Thoracic aorta (tissue), 2 donors: ENCODE measurements at places on chromosomes 16 and 17. TPM values are rescaled to one million over a fixed set of nuclear protein-coding genes. Genes with fewer than 3 reads are reported as not detected.

DNA sequence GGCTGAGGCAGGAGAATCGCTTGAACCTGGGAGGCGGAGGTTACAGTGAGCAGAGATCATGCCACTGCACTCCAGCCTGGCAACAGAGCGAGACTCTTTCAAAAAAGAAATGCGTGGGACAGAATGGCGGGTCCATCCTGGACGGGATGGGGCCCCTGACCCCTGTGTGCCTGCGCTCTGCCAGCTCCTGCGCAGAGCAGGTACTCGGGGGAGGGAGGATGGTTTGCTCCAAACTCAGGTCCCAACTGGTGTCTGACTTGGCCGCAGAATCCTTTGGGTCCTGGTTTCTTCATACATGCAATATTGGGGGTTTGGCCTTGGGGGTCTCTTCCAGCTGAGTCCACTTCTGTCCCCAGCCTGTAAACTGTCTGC is 10.4 kb downstream of the CHMP6 start:
- no peak for DNase-seq

The MC1R gene
- 19.3 TPM for total RNA-seq

The KCNJ2 gene
- total RNA-seq, result 5.0 TPM

DNA sequence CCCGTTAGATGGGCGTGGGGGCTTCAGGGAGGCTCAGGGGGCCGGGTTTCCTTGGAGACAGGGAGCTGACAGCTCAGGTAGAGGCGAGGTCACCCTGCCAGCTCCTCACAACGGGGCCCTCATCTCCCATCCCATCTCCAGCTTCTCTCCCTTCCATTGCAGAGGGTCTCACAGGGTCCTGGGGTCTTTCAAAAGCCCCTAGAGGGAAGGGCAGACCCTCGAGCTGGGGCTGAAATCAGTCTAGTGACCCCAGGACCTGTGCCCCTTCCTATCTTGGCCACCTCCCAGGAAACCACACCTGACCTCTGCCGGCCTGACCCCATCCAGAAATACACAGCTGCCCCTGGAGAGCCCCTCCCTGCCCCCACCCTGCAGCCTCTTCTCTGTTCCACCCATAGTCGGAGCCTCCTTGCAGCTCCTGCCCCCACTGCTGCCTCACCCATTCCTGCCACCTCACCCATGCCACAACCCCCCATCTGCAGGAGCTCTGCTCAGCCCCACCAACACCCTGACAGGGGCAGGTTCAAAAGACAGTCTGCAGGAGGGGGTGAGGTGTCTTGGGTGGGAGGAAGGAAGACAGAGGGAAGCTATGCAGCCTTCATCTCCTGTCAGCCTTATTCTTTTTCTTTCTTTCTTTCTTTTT is 23.4 kb downstream of the PIK3R5 start:
- no peak for DNase-seq

DNA sequence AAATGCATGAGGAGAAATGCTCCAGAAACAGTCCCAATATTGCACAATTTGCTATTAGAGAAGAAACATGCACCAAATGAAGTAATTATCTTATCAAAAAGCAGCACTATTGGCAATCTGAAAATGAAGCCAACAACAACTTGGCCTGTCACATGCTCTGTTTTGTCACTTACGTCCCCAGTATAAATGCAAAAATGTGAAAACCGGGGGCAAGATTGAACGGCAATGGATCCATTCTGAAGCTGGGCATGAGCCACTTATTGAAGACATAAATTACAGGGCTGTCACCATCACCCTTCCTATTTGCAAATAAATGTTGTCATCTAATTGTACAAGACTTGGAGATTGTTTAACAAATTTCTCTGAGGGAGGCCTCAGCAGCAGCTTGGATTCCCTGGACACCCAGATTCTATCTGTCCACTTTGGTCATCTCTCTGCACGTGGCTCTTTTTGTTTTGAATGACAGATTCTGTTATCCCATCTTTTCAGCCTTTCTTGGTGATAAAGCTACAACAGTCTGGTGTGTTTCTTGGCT is 180.2 kb upstream of the CDH5 start:
- no peak for DNase-seq

DNA sequence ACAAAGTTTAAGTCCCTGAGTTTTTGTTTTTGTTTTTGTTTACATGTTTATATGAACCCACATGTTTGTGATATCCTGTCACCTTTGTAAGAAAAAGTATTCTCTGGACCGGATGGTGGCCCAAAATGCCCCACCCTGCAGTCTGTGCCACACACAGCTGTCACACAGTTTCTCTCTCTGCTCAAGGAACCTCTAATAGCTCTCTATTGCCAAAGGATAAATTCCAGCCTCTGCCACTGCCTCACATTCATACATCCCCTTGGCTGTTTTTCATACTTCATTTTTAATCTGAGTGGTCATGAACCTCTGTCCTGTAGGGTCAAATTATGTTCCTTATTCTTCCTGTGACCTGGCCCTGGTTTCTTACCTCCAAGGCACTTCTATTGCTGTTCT is 520.3 kb upstream of the CDH5 start:
- no peak for DNase-seq

The PRSS53 gene
- 10.6 TPM for total RNA-seq

GRCh38 chr17:51064061-51064735 is 56.5 kb downstream of the SPAG9 start:
- no peak for DNase-seq

- DNase-seq, result no peak
These were observed 2.4 kb downstream of the EVI2A start for GRCh38 chr17:31318851-31319661.

GRCh38 chr16:31456988-31457360 is 2.3 kb upstream of the ARMC5 start:
- no peak for DNase-seq

GRCh38 chr16:79185711-79186110 is 414.8 kb downstream of the MAF start:
- DNase-seq, result no peak

DNA sequence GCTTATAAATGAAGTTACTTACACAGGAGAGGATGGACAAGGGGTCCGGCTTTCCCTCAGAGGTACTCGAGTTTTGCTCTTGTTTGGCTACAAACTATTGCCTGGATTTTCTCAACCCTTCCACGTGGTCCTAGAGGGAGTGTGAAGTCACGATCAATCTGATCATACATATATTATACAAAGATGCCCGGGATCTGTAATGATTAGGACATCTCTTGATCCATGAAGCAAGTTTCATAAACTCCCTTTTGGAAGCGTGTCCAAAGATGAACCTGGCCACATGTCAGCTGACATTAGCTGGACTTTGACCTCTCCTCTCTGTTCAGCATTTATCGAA is 2.3 kb upstream of the CDH11 start:
- no peak for DNase-seq

The ZNF385C gene
- total RNA-seq, result not detected

- DNase-seq, result no peak
These were observed 32.4 kb downstream of the HSBP1 start for GRCh38 chr16:83840060-83840617.

The KRTAP9-4 gene
- total RNA-seq, result not detected

The PYY gene
- not detected for total RNA-seq

DNA sequence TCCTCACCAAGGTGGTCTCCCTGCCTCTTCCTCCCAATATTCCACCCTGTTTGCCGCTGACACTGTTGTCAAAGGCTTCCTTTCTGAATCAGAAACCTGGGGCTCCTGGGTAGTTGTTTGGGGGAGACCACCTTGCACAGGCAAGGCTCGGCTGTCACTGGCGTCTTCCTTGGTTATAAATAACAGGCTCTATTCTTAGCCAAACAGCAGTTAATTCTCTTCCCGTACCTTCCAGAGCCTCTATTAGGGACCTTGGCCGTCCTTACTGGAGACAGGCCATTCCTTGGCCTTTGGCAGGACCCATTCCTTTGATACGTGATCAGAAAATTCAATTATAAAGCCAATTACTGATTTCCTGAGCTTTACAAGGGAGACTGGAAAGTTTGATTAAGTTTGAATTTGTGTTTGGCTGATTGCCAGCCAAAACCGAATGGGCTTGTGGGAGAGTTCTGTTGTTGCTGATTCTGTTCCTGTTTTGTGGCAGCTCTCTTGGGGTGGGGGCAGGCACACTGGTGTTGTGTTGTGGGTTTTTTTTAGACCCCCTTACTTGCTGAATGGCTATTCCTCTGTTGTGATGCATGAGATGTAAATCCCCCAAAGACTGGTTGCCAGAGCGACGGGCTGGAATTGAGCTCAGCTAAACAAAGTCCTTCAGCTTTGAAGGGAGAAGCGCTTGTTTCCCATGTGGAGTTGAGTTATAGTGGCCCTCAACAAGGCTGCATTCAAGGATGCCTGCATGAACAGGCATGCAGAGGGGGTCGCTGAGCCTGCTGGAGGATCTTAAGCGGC is 104.6 kb downstream of the GNAO1 start:
- DNase-seq, result no peak

- no peak for DNase-seq
These were observed 56.3 kb downstream of the ARHGAP27 start for GRCh38 chr17:45376171-45377005.

- DNase-seq, result no peak
These were observed 67.5 kb downstream of the GNAO1 start for GRCh38 chr16:56258508-56259424.

The SPATA32 gene
- not detected for total RNA-seq

The BAIAP3 gene
- total RNA-seq, result 15.7 TPM

The EPOP gene
- 3.3 TPM for total RNA-seq
